SW480 (cell line): ENCODE measurements at places on chromosomes 3 and 15.

- no peak for DNase-seq
These were observed 490.7 kb downstream of the GBE1 start for GRCh38 chr3:81270603-81271379.

DNA sequence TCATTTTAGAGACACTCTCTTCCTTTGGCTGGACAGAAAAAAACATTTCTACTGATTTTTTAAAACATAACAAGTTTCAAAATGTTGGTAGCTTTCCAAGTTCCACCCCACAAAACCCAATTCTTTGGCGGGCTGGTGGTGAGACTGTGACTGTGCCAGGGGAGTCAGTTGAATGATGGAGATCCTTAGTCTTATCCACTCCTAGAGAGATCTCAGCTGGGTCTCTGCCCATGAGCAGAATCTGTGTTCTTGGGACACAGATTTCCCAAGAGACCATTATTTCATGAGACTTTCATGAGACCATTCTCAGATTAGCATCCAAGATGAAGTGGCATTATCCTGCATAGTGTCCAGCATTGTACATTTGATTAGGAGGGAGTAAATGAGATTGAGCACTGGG lies 135.1 kb upstream of the NPHP3 start:
- no peak for DNase-seq

DNA sequence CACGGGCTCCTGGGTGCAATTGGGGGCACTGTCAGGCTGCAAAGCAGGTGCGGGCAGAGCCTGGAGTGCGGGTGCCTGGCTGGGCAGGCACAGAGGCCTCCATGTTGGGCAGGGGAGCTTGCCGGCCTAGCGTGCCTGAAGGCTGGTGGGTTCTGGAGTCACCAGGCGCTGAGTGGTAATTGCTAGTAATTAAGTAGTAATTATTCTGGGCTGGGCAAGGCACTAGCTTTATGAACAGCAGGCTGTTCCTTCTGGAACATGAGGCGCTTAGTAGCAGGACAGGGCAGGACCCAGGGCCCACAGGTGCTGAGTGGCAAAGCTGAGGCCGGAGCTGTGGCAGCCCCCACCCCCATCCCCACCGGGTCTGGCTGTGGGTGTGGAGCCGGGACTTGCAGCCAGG lies 25.3 kb downstream of the PLXNA1 start:
- no peak for DNase-seq

GRCh38 chr15:33754242-33754641 lies 214.1 kb upstream of the CHRM5 start:
- no peak for DNase-seq

- DNase-seq, result no peak
These were observed 110.2 kb downstream of the ANP32A start for GRCh38 chr15:68710536-68710935.

GRCh38 chr15:66923438-66923881 lies 141.9 kb upstream of the SMAD3 start:
- no peak for DNase-seq

GRCh38 chr3:12780751-12781150 lies 15.7 kb upstream of the CAND2 start:
- DNase-seq, result no peak

DNA sequence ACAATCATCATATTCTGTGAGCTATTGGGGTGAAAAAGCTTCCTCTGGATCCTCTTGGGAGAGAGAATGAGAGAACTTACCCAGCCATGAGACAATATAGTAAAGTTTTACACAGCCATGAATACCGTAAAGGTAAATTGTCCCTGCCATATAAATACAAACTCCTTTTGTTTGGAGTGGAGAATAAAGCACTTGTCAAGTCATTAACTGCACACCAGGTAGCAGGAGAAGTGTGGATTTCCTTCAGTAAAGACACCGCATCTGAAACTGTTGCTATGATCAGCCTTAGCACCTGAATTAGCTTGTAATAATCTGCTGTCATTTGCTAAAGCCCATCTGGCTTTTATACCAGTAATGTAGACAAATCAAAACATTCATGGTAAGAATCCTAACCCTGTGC lies 336.6 kb upstream of the SLCO3A1 start:
- no peak for DNase-seq

- DNase-seq, result no peak
These were observed 494.1 kb upstream of the DPH6 start for GRCh38 chr15:36039996-36040572.

DNA sequence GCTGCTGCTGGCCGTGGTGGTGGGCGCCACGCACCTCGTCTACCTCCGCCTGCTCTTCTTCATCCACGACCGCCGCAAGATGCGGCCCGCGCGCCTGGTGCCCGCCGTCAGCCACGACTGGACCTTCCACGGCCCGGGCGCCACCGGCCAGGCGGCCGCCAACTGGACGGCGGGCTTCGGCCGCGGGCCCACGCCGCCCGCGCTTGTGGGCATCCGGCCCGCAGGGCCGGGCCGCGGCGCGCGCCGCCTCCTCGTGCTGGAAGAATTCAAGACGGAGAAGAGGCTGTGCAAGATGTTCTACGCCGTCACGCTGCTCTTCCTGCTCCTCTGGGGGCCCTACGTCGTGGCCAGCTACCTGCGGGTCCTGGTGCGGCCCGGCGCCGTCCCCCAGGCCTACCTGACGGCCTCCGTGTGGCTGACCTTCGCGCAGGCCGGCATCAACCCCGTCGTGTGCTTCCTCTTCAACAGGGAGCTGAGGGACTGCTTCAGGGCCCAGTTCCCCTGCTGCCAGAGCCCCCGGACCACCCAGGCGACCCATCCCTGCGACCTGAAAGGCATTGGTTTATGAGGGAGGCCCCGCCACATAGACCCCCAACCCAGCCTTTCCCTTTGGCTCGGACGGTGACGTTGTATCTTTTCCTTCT lies 1.1 kb downstream of the GPR27 start:
- DNase-seq, result no peak

GRCh38 chr3:7581831-7582230 lies 720.9 kb downstream of the GRM7 start:
- DNase-seq, result no peak

DNA sequence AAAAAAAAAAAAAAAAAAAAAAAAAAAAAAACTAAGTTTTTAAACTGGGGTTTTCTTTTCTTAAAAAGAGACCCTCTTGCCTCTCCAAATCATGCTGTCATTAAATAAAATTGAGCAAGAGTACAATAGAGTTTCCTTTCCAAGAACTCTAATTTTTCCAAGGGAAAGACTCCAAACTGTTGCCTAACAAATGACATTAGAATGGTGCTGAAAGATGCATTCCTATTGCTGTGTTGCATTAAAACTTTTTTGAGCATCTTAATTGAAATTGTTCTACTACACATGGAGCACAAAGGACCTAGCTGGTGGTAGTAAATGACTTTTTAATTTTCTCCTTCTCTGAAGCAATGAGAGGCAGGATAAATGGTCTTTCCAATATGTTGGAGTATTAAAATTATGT lies 469.1 kb upstream of the ARHGEF26 start:
- DNase-seq, result no peak

- peak; percentile 79 for DNase-seq
These were observed 77.0 kb downstream of the ITGA11 start for GRCh38 chr15:68354923-68355322.

- no peak for DNase-seq
These were observed 303.9 kb upstream of the TBC1D5 start for GRCh38 chr3:18046131-18046915.

- no peak for DNase-seq
These were observed 216.3 kb upstream of the ARPP21 start for GRCh38 chr3:35422836-35423601.

- no peak for DNase-seq
These were observed 24.4 kb downstream of the ADCY5 start for GRCh38 chr3:123424321-123424998.

GRCh38 chr3:114877378-114878113 lies 269.5 kb downstream of the ZBTB20 start:
- DNase-seq, result no peak

GRCh38 chr3:39189959-39190269 lies 2.5 kb downstream of the XIRP1 start:
- DNase-seq, result peak; percentile 73

DNA sequence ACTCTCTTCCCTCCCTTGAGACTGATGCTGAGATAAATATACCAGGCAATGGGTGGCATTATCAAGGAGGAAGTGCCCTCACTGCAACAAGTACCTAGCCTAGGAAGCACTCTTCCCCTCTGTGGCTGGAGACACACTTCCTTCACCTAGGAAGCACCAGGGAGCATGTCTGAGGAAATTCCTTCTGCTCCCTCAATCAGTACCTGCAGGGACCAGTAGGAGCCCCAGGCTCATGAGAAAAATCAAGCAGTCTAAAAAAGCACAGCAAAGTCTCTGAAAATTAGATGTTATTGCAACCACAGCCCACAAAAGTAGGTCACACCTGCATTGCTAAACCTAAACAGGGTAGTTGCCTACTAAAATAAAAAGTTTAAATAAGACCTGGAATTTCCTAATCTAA lies 78.2 kb upstream of the TRPM1 start:
- no peak for DNase-seq

GRCh38 chr3:15405448-15406050 lies 21.8 kb downstream of the METTL6 start:
- peak; percentile 58 for DNase-seq

DNA sequence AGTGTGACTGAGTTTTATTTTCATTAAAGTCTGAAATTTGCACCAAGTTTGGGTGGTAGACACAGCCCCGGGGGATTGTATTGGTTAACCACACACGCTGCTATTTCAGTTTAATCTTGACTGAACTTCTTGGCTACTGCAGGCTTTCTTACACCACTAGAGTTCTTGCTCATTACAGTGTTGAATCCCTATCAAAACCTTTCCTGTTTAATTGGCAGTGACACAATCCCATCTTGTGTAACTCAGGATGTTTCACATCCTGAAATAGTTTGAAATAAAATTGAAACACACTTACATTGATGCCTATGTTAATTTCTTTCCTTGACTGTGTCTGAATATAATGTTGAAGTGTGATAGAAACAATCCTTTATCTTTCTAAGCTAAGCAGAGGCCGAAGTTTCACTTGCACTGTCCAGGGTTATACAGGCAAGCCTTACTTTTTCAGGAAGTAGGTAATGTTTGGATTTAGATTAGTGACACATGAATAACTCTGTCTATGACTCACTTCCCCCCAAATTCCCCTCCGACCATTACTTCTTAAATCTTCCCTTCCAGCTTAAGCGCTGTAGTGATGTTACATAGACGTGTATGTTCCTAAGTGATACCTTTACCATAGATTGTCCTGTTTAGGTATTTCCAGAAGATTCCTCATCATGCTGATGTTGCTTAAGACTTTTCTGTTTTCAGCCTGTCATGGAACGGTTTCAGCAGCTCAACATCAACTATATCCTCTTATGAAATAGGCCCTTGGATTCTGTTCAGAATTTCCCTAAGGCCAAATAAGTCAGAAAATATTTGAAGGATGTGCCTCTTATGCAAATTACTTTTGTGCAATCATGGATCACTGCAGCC lies 16.8 kb downstream of the ATG7 start:
- DNase-seq, result peak; percentile 64
